Inflammatory macrophage treated with lipopolysaccharide for 4 hours (primary cell): ENCODE measurements at places on chromosomes 12 and 14.

DNA sequence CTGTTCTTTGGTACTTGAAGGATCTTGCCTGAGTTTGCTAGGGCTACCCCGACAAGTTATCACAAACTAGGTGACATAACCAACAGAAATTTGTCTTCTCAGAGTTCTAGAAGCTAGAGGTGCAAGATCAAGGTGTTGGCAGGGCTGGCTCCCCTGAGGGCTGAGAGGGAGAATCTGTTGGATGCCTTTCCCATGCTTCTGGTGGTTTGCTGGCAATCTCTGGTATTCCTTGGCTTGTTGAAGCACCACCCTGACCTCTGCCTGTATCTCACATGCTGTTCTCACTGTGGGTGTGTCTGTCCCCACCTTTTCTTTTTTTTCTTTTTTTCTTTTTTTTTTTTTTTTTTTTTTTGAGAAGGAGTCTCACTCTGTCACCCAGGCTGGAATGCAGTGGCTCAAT lies 81.2 kb downstream of the VCPKMT start:
- DNase-seq: no peak

DNA sequence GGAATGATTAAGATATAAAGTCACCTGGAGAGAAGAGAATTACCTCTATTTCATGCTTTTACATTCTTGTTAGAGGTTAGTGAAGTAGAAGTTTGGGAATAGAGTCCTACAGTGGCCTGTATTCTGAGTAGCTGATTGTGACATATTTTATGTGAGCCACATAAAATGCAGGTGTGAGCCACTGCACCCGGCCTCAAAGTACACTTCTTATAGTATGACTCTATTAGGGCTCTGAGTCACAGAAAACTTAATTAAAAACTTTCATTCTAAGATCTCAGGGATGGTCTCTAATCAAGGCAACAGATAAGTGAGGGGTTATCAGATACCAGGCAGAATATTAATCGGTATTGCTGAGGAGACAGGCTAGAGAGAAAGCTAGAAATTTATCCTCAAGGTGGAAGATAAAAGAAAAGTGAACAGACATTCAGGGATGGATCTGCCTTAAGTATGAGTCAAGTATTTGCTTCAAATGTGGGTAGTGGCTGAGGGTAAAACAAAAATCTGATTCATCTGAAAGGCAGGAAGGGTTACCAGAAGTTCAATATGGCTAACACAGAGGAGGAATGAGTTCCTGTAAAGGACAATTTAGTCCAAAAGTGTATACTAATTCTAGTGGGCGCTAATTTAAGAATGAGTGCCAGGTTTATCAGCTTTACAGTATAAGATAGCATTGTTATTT lies 5.5 kb upstream of the G2E3 start:
- DNase-seq: no peak

- DNase-seq: no peak
These were observed 19.0 kb downstream of the NINJ2 start for GRCh38 chr12:644303-644639.

- DNase-seq: no peak
These were observed 74.7 kb downstream of the GPR65 start for GRCh38 chr14:88079624-88080023.

- peak; percentile 39 for DNase-seq
These were observed 430.5 kb downstream of the DPF3 start for GRCh38 chr14:72463291-72463866.

DNA sequence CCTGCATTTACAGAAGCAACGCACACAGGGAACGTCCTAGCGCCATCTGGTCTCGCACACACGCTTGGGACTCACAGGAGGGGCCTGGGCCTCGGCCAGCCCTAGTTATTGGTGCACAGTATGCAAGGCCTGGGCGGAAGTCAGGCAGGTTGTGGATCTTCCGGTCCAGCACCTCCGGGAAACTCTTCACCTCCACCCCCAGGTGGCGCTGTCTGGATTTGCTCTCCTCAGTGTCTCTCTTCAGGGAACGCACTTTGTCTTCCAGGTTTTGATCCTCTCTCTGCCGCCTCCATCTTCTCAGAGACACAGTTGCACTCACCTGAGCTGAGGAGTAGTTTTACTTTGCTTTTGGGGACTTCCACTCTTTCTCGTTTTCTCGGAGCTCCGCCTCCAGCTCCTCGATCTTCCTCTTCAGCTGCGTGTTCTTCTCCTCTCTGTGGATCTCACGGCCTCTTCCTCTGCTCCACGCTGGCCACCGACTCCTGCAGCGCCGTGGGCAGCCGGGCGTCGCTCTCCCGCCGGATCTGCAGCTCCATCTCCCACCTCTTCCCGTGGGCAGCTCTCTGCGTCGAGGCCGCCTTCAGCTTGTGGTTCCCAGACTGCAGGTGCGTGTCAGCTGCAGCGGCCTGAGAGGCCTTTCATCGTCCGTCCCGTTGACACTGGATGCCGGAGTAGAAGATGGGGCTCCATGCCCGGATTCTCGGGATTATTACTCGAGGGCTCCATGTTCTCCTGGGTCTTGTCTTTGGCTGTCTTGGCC lies 933.8 kb downstream of the TMEM121 start:
- DNase-seq: peak; percentile 16

GRCh38 chr12:13162904-13163303 lies 33.6 kb upstream of the EMP1 start:
- DNase-seq: no peak

DNA sequence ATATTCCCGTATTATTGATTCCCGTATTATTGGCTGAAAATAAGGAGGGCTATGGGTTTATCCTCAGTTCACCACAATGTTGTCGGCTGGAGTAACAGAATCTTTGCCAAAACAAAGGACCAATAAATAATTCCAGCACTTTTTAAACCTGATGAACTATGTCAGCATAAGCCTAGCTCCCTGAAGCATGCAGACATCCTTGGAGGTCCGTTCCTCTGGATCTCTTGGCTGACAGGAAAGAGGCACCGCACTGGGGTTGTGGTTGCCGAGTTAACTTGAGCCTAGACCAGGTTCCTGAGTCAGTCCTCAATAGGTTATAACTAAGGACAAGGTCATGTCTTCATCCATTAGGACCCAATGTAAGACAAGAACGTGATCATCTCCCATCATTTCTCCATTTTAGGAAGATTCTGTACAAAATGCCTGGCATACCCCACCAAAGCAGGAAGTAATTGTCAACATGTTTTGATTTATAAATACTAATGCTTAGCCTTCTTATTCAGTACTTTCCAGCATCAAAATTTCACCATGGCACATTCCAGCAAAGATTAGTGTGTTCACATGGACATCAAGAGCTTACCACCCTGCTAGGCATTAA lies 36.6 kb downstream of the NID2 start:
- DNase-seq: no peak

DNA sequence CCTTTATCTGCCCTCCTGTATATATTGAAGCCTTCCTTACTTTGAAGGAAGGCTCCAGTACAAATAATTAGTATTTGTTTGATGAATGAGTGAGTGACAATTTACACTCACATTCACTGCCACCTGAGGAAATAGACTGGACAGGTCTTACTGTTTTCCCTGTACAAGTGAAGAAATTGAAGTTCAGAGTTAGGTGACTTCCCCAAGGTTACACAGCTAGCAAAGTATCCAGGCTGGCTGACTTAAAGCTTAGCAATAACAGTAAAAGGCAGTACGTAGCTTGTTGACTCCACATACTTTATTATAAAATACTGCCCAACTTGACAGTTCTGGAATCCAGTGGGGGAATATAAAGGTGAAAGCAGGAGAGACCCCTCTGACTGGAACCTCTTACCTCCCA lies 2.6 kb upstream of the KRT18 start:
- DNase-seq: no peak

DNA sequence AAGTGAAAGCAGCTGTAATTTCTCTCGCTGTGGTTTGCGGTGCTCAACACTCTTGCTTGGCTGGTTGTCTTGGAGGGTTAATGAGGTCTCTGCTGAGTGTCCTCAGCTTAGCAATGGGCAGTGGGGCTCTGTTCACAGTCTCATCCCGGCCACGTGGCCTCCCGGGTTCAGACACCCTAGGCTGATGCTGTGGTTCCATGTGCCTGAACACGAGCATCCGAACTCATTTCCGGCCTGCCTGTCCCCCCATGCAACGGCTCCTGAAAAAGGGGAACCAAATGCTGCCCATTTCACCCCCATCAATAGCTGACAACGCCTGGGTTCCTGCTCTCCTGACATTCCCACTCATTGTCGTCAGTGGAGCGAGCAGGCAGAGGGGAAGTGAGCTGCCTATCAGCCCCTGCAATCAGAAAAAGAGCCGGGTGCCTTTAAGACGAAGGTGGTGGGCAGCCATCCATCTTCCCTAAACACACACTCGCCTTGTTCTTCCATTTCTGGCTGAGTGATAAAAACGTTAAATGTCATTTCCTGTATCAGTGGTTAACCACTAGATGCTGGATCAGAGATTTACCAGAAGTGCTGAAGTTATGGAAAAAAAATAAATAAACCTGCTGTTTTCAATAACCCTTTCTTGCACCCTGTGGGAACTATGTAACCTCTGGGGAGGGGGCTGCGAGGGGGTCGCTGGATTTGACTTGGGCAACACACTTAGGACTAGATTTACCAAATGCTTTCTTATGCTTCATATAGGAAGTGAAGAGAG lies 60.3 kb upstream of the BCL2L14 start:
- peak; percentile 95 for DNase-seq

DNA sequence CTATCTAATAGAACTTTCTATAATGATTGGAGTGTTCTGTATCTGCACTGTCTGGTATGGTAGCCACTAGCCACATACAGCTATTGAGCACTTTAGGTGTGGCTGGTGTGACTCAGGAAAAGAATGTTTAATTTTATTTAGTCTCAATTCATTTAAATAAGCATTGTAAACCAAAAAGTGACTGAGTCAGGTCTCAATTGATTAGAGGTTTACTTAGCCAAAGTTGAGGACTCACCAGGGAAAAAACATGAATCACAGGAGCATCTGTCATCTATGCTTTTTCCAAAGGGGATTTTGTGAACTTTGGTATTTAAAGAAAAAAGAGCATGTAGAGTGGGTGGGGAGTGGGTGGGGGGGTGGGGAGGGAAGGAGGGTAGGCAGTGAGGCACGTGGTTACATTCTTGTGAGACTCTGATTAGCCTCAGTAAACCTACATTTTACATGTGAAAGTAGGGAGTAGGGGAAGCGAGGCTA lies 473.1 kb downstream of the ATP23 start:
- DNase-seq: peak; percentile 11
